IPS DF 19.7 (cell line): ENCODE measurements at places on chromosomes 3 and 15.

DNA sequence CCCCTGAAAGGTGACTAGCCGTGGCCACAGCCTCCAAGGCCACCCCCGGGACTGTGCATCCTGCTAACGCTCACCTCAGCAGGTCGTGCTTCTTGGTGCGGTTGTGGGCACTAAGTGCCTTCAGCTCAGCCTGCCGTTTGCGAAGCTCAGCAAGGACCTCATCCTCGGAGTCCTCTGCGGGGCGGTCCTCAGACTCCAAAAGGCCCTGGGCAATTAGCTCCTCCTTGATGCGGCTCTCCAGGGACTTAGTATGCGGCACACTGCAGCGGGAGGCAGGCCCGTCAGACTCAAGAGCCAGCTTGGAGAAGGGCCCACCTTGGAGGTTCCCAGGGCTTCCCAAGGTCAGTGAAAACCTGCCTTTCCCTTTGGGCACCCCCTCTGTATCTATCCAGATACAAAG lies 8.3 kb downstream of the TADA3 start:
- DNase-seq: no peak

DNA sequence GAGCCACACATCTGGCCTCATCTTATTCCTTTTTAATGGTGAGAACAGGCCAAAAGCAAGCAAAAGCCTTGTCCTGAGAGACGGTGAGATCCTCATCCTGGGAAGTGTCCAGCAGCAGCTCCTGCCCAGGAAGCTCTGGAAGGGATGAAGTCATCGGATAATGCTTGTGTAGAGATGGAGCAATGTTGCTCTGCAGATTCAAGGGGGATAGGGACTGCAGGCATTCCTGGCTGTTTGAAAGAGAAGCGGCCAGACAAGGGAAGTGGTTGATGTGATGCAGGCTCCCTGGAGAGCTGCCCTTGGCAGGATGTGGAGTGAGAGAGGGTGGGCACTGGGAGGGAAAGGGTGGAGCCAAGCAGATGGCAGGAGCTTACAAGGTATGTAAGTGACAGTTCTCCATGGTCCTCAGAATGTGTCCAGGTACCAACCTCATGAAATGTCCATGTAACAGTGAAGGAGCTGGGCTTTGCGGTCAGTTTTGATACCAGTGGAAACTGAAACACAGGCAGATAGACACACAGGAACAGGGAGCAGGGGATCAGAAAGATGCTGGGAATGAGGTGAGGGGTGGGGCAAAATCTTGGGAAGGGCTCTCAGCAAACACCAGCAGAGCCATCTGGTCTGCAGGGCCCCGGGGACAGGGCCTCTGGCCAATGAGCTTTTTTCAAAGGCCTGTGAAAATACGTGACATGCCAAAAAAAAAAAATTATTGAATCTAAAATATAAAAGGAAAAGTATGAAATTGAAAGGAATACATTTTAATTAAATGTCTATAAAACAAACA lies 32.2 kb upstream of the LACTB start:
- DNase-seq: peak; percentile 80

DNA sequence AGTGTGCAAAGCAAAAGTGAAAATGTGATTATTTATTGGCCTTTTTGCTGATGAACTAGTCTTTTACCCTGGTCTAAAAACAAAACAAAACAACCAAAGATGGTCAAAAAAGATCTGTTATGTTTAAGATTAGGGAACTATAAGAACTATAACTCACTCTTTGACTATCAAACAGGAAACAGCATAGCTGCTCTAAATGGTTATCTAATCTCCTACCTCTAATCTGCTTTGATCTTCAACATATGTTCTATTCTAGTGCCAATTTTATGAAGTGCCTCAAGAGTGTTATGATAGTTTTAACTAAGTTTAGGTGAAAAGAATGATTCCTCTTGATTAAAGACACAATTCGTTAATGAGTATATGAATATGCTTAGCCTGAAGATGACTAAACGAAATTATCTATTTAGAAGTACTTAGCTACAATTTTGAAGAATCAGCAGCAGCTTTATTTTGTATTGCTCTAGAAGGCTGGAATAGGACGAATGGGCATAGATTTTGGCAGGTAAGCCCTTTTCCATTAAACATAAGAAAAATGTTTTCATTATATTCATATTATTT lies 46.0 kb downstream of the SETD2 start:
- DNase-seq: no peak

GRCh38 chr3:42755681-42756578 lies 17.1 kb downstream of the CCDC13 start:
- peak; percentile 50 for DNase-seq

DNA sequence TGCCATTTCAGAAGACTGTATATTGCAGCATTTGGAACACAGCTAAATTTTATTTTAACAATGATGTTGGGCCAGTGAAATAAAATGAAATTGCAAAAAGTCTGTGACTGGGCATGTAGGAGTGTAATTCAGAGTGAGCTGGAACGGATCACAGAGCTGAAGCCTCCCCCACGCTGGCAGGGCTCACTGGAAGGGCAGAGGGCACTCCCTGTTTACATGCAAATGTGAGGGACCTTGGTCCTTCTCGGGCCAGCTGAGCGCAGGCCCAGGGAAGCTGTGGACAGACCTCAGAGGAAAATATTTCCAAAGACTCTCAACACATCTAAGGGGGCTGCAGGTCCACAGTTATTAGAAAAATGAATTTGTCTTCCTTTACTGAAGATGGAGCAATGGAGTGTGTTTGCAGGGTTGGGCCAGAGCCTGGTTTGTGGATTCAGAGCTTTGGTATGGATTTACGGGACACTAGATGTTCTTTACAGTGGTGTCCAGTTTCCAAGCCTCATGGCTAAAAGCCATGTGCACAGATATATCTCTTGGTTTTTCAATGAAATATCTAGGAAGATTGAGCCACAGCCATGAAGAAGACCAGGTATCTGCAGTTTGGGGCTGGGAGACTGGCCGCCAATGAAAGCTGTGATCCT lies 32.0 kb downstream of the TRPM1 start:
- DNase-seq: no peak

DNA sequence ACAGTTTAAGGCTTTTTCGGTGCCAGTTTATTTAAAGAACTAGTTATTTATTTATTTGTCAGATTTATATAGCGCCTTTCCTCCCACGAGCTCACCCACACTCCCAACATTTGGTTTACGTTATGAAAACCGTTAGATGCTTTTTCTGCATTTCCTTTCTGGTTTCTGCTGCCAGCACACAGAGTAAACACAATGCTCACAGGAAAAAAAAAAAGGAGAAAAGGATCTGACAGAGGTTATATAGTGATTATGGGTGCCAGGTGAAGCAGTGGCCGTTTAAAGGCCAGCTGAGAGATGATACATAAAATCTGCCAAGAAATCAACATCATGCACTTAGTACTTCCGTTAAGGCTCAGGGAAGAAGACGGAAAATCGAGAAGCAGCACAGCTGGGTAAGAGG lies 37.9 kb downstream of the ETV5 start:
- no peak for DNase-seq

- no peak for DNase-seq
Measured at GRCh38 chr3:194685065-194685717, 492 bp upstream of the FAM43A start.

DNA sequence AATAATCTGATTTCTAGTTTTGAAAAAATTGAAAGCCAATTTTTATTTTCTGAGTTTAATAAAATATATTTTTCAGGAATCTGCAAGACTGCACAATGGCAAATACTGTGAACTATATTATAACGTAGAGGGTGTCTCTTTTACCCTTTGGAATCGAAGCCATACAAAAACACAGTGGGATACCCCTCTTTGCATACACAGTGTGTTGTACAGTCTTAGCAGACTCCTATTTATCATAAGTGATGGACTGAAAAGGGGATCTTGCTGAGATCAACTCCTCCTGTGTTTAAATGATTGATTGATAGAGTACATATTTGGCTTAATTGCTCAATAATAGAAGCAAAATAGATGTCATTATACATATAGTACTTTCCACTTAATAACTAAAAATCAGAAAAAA lies 981.2 kb downstream of the NSUN3 start:
- DNase-seq: no peak

GRCh38 chr3:13880811-13881156 lies 913 bp upstream of the WNT7A start:
- DNase-seq: no peak

DNA sequence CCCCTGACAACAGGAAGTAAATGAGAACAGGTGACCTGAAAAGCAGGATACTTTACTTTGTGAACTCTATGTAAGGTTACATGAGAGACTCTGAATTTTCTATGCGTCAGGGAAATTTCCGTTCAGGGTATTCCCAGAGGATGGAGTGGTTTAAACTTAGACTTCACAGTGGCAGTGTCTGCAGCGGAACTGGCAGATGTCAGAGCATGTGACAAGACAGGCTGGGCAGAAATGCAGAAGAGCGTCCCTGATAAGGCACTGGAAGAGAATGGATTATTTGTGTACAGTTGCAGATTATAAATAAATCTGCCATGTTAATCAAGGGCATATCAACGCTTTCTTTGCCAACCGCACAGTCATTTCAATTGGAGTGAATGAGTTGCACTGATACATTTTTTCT lies 598.4 kb upstream of the ZNF717 start:
- DNase-seq: no peak

GRCh38 chr15:49815950-49816349 lies 195.1 kb downstream of the DTWD1 start:
- DNase-seq: no peak

DNA sequence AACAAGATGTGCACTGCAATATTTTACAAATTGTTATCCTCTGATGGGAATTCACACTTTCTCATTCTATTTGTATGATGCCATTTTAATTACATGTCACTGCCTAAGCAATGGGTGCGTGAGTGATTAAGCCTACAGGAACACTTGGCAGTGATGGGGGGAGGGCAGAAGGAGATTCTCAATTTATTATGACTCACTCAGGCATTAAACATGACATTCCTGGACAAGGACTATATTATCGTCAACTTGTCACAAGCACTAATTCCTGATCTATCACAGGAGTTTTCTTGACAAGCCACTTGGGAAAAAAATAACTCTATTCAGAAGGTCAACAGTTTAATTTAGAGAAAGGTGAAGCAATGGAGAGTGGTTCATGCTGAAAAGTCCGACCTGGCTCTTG lies 556.8 kb downstream of the NSUN3 start:
- DNase-seq: no peak

- DNase-seq: no peak
Measured at GRCh38 chr3:40321818-40322217, 12.3 kb downstream of the EIF1B start.

DNA sequence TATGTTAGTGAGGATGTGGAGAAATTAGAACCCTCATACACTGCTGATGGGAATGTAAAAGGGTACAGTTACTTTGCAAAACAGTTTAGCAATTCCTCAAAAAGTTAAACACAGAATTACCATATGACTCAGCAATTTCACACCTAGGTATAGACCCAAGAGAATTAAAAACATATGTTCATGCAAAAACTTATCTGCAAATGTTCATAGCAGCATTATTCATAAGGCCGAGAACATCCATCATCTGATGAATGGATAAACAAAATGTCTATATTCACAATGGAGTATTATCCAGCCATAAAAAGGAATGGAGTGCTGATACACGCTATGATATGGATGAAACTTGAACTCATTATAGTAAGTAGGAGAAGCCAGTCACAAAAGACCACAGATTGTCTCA lies 10.3 kb downstream of the SEC13 start:
- DNase-seq: no peak

DNA sequence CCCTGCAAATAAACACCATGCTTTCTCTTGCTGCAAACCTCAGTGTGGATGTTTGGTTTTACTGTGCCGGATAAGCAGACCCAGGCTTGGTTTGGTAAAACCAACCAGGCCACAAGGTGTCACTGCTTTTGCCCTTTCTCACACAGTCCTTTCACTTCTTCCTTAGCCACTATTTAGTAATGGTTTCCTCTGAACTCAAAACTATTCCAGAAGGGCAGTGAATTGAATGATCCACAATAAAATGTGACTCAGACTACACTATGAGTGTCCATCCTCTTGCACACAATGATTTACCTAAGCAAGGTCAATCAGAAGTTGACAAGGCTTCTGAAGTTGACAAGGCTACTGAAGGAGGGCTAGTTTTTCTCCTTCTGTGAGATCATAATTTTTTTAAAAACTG lies 552.4 kb upstream of the CCDC54 start:
- DNase-seq: no peak

GRCh38 chr3:51966016-51966415 lies 1.2 kb downstream of the PCBP4 start:
- DNase-seq: no peak

- DNase-seq: peak; percentile 33
Measured at GRCh38 chr3:139202226-139202958, 141.4 kb upstream of the MRPS22 start.

GRCh38 chr3:192033246-192033645 lies 572.3 kb downstream of the PYDC2 start:
- no peak for DNase-seq

GRCh38 chr15:84714821-84715220 lies 1.1 kb downstream of the SEC11A start:
- no peak for DNase-seq

- no peak for DNase-seq
Measured at GRCh38 chr3:167691366-167691765, 37.6 kb upstream of the WDR49 start.

DNA sequence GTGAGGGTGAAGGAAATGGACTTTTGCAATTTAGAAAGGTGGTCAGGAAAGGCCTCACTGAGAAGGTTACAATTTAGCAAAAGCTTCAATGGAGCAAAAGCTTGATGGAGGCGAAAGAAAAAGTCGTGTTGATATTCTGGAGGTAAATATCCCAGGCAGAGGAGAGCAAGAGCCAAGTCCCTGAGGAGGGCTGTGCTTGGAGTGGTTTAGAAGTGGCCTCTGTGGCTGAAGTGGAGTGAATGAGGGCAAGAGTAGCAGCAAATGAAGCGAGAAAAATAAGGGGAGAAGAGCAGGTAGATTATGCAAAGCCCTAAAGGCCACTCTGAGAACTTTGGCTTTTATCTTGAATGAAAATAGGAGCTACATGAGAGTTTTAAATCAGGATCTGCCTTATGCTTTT lies 54.1 kb downstream of the GUCA1C start:
- no peak for DNase-seq

DNA sequence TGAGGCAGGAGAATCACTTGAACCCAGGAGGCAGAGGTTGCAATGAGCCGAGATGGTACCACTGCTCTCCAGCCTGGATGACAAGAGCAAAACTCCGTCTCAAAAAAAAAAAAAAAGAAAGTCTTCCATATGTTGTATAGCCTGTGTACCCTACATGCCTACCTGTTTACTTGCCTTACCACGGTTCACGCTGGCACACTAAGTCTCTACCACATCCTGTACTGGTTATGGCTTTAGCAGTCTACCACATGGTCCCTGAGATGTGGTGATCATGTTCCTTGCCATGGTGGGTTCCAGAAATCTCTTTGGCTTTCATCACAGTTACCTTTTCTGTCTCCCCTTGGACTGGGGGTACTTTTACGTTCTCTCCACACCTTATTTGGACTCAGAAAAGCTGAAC lies 63.8 kb upstream of the TBC1D5 start:
- DNase-seq: no peak

DNA sequence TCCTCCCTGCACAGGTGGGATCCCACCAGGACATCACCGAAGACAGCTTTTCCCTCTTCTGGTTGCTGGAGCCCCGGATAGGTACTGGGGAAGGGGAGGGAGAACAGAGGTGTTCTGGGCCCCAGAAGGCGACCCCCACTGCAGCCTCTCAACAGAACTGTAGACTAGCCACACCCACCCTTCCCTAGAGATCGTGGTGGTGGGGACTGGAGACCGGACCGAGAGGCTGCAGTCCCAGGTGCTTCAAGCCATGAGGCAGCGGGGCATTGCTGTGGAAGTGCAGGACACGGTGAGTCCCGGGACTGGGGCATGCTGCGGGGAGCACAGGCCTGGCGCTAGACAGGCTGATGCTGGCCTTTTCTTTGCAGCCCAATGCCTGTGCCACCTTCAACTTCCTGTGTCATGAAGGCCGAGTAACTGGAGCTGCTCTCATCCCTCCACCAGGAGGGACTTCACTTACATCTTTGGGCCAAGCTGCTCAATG lies 809 bp downstream of the NDUFAF3 start:
- no peak for DNase-seq
